ENCODE measurements at places on chromosomes 16 and 17. TPM values are rescaled to one million over a fixed set of nuclear protein-coding genes. Genes with fewer than 3 reads are reported as not detected.

ZNF385C gene
- total RNA-seq: not detected

CCL16 gene
- not detected for total RNA-seq

GRCh38 chr17:17206913-17207335, 791 bp upstream of the PLD6 start:
- no peak for DNase-seq

DNA sequence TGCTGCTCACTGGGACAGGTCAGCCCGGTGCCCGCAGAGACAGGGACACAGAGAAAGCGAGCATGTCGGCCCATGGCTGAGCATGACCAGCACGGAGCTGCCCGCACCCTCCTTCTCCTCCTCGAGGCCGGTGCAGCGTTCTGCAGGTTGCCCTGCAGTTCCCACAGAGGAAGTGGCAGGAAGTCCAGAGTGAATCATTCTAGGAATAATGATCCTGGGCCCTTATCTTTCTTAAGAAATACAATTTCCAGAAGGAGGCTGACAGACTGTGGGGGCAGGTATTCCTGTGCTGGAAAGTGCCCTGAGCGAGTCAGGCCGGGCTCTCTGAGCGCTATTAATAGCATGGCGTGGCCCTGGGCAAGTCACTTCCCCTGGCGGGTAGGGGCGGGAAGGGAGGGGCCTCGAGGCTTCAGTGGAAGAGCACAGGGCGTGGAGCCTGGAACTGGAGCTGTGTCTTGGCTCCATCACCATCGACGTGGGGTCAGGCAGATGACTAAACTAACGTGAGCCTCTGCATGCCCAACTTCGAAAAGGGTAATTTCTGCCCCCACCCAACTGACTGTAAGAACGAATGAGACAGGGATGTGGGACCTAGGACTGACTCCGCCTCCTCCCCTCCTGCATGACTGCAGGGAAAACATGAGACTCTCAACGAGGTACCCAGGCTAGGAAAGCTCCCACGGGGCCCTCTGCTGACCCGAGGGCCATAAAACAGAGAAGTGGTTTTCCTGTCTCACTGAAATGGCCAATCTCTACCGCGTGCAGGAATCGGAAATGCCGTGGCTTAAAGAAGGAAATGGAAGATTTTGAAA, 9.8 kb downstream of the TMEM204 start:
- DNase-seq: peak; percentile 66

DNA sequence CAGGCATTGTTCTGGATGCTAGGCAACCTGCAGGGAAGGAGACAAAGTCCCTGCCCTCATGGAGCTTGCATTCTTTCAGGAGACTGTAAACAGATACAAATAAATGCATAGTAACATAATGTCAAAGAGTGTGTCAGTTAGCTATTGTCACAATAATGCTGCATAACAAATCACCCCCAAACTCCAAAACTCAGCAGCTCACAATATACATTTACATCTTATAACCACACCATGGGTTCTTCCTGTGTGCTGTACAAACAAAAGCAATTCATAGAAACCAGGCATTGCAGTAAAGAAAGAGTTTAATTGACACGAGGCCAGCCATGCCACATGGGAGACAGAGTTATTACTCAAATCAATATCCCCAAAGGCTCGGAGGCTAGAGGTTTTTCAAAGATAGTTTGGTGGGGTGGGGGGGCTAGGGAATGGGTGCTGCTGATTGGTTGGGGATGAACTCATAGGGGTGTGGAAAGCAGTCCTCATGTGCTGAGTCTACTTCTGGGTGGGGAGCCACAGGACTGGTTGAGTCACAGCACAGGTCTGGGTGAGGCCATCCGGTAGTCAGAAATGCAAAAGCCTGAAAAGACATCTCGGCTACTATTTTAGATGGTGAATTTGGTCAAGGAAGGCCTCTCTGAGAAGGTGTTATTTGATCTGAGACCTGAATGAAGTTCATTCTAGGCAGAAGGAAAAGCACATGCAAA, 79.0 kb downstream of the GPRC5B start:
- no peak for DNase-seq

- DNase-seq: no peak
Measured at GRCh38 chr17:57388131-57388725, 131.9 kb downstream of the MSI2 start.
